ENCODE measurements at places on chromosomes 1 and 21. TPM values are rescaled to one million over a fixed set of nuclear protein-coding genes. Genes with fewer than 3 reads are reported as not detected.

DNA sequence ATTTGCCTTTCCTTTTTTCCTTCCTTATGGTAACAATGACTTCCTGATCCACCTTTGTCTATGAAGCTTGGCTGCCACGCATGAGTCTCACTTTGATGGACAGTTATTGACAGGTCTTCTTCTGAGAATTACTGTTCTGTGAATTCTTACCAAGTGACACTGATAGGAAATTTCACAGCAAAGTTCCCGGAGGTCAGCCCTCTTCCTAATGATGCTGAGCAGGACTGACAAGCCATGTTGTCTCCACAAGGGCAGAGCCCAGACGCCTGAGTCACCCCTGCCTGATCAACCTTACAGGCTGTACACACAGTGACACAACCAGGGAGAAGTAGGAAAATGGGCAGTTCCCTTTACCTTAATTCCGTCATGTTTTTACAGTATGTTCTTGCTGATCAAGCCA is 44.2 kb downstream of the ZC3H11B start:
- DNase-seq, result no peak

DNA sequence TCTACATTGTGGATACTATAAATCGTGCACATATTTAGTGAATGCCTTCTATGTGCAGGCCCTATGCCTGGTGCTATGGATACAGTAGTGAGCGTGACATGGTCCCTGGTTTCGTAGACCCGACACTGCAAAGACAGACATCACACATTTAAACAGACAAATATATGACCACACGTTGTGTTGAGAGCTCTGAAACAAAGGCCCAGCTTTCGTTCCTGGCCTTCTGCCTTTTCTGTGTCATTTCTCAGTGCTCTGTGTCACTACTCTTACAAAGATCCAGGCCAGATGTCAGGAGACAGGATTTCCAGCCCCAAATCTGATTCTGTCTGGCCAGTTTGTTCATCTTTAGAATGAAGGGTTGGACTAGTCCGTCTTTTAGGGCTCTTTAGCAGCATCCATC is 19.3 kb upstream of the TRABD2B start:
- DNase-seq, result no peak

DNA sequence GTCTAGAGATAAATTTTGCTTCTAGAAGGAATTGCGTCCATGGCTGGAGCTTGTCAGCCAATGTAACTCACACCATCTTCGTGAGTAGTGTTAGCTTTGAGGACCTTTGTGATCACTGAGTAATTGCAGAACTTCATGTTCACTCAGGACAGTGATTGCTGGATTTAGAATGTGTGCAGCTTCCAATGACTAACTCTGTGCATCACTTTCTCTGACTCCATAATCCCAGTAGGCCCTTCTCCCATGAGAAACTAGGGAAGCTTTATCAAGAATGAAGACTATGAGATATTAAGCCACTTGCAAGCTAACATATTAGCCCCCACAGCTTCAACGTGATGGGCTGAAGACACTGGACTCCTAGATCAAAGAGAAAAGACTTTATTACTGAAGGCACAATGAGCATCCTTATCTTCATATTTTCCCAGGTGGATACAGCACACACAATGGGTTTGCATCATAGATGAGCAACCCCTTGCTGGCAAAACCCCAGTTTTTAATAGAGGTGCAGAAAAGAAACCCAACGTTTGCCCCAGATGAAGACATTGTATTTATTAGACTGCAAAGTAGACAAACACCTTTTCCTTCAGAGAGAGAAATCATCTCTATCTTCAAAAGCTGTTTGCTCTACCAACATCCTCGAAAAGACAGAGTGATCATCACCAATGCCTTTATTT is 561.0 kb downstream of the LTN1 start:
- no peak for DNase-seq

DNA sequence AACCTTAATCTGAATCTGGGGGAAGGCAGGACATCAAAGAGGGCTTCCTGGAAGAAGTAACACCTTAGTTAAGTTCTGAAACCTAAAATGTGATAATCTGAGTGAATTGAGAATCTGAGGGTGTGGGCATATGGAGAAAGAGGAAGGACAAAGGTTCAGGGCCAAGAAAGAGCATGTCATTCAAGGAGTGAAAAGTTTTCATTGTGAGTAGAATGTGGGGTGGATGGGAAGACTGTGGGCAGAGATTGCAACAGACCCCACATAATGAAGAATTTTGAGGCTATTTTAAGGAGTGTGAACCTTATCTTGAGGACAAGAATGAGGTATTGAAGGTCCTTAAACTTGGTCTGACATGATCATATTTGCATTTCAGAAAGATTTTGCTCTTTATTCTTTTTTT is 227.2 kb downstream of the PTGER3 start:
- DNase-seq, result no peak

DNA sequence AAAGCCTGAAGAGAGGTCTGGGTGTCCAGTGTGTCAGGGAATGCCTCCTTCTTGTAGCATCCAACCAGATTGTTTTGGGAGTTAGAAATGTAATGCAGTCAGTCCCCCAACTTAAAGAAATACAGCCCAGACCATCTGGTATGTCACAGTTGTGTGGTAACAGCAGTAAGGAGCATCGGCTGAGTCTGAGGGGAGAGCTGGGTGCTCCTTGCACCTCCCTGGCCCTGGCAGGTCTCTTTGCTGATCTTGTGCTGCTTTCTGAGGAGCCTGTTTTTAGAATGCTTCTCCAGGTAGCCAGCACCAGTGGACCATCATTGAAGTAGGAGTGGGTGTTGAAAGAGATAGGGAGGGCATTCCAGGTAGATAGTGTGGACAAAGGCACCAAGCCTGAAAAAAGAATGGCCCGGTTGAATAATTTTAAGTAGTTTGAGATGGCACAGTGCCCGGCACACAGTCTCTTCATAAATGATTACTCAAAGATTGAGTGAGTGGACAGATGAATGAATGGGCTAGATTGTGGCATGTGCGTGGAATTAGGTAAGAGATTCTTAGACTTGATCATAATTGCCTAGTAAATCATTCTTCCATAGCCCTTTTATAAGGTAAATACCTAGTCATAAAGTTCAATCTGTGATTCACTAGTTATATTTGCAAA is 46.5 kb downstream of the LAMC1 start:
- DNase-seq, result no peak

Gene PTPRC
- total RNA-seq, result not detected

Gene CACHD1
- total RNA-seq, result 44.6 TPM

Gene TFAP2E
- total RNA-seq, result 1.3 TPM

GRCh38 chr1:231636157-231636556 is 9.6 kb downstream of the DISC1 start:
- DNase-seq, result no peak

Gene EVA1C
- total RNA-seq, result 0.63 TPM

Gene CENPF
- 141 TPM for total RNA-seq

- DNase-seq, result no peak
These were observed 236.0 kb upstream of the NR5A2 start for GRCh38 chr1:199791495-199791894.

Gene TMEM54
- total RNA-seq, result 42.1 TPM

- DNase-seq, result no peak
These were observed 291.6 kb downstream of the PTBP2 start for GRCh38 chr1:97013136-97013535.

Gene TRAF3IP3
- 1.7 TPM for total RNA-seq
